ENCODE measurements at places on chromosomes 4 and X.

DNA sequence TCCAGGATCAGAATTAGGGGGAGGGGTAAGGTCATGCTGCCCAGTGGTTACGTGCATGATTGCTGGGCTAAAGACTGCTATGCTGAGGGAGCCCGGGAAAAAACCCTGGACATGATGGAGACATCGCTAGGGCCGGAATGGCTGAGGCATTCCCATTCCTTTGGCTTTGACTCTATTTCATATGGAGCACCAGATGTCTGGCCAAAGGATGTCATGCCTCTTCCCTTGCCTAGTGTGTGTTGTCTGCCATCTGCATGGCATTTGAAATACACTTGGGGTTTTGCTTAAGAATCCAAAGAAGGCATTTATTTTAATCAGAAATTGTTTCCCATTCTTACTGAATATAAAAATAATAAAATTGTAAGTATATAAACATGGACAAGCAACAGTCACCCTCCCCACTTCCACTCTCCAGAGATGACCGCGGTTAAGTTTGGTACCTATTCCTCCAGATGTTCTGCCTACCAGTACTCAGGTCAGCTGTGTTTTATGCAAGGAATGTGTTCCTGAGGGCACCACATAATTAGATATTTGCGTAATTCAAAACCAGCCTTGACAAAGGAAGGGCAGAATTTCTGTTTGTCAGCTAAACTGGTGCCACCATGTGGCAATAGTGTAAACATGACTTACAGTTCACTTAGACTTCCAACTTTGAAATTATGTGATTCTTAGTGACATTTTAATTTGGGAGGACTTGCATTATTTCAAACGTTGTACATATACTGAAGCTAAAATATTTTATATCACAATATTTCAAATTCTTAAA is 105.9 kb downstream of the CT47B1 start:
- peak; percentile 18 for DNase-seq

DNA sequence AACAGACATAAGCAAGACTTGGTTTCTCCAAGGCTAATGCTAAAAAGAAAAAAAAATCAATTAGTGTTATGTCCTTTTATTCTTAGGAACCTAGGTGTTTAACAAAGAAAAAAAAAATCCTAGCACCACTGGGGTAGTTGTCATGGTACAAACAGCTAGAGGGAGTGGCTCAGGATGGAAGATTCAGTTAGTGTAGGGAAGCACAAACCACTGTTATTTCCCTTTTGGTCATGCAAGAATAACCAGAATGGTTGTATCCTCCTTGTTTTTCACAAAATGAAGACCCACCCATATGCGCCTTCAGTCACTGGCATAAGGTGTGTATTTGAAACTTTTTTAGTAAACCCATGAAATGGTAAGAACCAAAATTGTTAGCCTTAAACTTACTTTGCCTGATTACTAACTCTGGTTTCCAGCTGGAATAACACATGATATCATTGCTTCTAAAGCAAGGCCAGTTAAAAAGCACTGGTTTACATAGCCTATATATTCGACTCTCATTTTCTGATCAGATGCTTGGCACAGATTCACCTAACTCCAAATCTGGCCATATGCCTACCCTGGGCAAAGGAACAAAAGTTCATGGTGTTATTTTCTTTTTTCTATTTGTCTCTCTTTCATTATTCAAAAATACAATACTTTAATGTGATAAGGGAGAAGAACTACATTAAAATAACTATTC is 132.6 kb downstream of the SCFD2 start:
- DNase-seq = no peak

DNA sequence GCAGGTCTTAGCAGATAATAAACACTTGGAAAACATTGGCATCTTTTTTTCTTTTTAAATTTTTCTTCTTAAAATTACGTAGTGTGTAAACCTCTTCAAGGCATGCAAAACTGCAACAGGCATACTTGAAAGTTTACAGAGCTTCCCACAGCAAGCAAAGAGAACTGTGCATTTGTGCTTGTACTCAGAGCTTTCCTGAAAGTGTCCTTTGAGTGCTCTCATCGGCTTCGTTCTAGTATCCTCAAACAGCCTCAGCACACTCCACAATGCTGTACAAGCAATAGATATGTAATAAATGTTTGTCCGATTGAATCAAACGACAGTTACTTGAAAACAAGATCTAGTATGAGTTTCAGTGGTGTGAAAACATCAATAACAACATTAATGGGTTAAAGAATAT is 227.5 kb downstream of the PAPSS1 start:
- no peak for DNase-seq

GRCh38 chr4:5211282-5211839 is 160.1 kb downstream of the STK32B start:
- no peak for DNase-seq

DNA sequence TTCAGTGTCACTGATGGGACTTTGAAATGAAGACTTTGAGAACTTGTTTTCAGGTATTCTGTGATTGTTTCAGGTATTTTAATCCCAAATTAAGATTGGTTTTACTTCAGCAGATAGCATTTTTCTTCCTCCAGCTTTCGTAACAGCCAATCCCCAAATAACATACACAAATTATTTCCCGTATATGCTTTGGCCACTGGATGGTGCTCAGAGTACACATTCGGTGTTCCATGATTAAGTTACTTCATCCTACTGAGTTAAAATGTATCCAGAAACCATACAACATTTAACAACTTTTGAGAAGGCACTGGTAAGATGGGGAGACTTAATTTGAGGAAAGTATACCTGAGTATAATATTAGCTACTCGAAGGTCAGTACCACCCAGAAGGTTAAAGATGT is 233.4 kb upstream of the FAM47A start:
- DNase-seq = no peak

DNA sequence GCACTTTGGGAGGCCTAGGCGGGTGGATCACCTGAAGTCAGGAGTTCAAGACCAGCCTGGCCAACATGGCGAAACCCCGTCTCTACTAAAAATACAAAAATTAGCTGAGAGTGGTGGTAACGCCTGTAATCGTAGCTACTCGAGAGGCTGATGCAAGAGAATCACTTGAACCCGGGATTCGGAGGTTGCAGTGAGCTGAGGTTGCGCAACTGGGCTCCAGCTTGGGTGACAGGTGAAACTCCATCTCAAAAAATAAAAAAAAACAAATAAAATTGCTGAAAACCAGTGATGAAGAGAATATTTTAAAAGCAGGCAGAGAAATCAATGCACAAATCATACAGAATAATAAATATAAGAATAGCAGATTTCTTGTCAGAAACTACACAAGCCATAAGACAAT is 129.3 kb downstream of the SLIT2 start:
- DNase-seq = no peak

DNA sequence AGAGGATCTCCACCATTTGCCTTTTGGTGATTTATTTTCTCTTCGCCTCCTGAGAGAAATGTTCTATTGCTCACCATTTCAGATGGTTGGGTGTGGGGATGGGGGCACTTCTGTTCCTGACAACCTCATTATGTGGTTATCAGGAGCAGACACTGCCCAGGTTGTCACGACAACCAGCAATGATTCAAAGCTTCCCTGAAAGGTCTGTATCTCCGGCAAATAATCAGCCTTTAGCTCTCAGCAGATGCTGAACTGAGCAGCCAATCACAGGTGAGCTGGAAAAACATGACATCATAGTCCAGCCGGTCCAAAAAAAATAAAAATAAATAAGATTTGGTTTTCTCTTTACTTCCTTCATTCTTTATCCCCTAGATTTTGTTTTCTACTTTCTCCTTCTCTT is 5.5 kb upstream of the PAK3 start:
- DNase-seq = no peak

GRCh38 chr4:139209470-139210063 is 32.5 kb upstream of the ELF2 start:
- DNase-seq = no peak

DNA sequence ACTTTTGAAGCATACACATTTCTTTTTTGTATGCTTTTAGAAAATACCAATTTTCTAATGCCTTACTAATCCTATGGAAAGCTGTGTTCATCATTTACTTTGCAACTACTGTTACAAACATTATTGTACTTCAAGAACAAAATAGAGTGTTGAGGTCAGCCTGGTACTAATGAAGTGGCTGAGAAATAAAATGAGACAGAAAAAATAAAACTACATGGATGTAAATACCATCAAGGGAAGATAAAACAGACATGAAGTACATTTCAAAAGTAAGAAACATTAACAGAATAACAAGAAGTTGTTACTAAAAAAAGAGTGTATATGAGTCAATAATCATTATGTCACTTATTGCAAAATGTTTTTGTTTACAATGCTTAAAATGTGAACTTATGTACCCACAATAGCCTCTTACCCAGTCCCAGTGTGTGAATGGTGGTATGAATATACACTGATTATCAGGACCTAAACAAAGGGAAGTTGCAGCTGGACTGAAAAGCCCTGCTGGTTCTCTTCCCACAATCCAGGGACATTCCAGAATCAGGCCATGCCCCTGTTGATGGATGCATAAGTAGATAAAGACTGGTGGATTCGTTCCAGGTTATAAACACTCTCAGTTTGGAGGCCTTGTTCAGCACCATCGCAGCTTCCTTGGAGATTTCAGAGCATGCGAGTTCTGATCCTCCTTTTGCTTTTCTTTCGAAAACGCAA is 2.4 kb upstream of the CSN3 start:
- no peak for DNase-seq

- DNase-seq = no peak
Observed at GRCh38 chr4:133355633-133356032, 206.5 kb downstream of the PCDH10 start.

- no peak for DNase-seq
Observed at GRCh38 chr4:163171590-163171989, 4.9 kb upstream of the NAF1 start.

Measured in HTR-8/SVneo (cell line).